ENCODE measurements at places on chromosomes 5 and 9.

- DNase-seq: no peak
Measured at GRCh38 chr5:53917826-53918225, 357.4 kb downstream of the NDUFS4 start.

GRCh38 chr5:133051542-133052316 is at the start of gene HSPA4:
Gene HSPA4 (plus strand): TSS chr5:133052013. CDS start chr5:133052251, 238 bp downstream.
- peak; percentile 91 for DNase-seq

- no peak for DNase-seq
Measured at GRCh38 chr9:105858006-105858690, 163.8 kb downstream of the TMEM38B start.

- no peak for DNase-seq
Measured at GRCh38 chr5:618450-618849, 6.3 kb downstream of the CEP72 start.

GRCh38 chr9:114388357-114388682 is 538 bp upstream of the AKNA start:
- DNase-seq: no peak

DNA sequence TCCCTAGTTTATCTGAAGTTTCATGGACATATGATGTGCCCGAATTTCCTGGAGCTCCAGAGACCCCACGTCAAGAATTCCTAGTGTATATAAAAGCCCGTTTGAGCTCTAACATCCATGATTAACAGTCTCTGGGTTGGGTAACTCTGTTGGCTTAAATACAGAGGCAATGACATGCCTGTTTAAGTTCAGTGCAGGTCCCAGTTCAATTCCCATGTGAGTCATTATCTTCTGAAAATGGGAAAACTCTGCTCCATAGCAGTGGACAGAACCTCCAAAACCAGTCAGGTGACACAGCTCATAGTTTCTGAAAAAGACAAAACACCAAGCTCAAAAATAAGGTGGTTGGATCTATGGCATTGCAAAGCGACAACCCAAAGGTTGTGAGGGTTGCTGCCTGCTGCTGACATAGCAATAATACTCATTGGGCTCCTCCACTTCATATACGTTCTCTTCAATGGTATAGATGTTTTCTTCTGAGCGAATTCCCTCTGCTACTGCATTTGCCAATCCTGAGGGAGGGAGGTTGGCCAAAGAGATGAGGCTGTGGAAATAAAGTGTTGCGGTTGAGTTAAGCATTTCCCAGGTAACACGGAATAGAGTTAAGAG is 22.0 kb downstream of the HAVCR2 start:
- DNase-seq: no peak

GRCh38 chr5:43006424-43007202 is 33.5 kb downstream of the ANXA2R start:
- no peak for DNase-seq

DNA sequence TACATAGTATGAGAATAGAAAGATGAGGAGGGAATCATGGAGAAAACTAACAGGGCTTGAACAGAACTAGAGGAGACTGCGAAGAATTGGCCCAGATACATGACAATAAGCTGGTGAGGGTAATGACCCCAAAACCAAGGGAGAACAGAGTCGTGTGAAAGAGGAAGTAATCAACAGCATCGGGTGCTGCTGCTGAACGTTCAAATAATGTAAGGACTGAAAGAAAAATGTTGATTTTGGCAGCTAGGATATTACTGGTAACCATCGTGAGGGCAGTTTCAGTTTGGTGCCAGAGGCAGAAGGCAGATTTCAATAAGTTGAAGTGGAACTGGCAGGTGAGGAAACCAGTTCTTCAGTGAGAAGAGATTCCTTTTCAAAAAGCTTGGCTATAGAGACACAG is 66.8 kb upstream of the SMC2 start:
- no peak for DNase-seq

DNA sequence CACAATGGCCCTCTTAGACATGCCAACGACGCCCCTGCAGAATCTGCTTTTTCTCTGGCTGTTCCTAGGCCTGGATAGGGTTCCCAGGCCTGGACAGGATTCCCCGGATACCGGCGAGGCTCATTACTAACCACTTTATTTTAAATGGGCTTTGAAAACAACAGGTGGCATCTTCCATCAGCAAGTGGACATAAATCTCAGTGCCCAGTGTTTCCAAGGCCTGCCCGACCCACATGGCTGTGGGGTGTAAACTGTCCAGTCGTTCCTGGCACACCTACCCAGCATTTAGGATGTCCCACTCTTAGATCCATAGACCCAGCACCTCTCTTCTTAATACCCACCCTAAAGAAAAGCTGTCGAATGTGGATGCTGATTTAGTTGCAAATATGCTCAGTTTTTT is 896 bp downstream of the CMBL start:
- DNase-seq: no peak

- no peak for DNase-seq
Measured at GRCh38 chr5:174750711-174751110, 26.3 kb downstream of the MSX2 start.

- no peak for DNase-seq
Measured at GRCh38 chr9:69916950-69917349, 96.3 kb downstream of the CFAP95 start.

DNA sequence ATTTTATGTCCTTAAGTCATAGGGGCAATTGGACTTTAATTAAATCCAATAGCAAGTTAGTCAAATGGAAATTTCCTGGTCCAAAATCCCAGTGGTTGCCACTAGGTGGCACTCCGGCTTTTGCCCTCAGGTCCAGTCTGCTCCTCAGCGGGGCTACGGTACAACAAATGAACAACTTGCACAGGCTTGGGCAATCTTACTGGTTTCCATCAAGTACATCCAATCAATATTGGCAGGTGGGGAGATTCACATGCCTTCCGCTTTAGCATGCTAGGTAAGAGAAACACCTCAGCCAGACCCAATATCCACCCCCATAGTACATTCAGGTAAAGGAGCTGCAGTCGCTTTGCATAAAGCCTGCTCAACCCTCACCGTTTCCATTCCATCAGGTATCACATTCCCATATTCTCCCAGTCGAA is 6.3 kb upstream of the MXD3 start:
- peak; percentile 64 for DNase-seq

DNA sequence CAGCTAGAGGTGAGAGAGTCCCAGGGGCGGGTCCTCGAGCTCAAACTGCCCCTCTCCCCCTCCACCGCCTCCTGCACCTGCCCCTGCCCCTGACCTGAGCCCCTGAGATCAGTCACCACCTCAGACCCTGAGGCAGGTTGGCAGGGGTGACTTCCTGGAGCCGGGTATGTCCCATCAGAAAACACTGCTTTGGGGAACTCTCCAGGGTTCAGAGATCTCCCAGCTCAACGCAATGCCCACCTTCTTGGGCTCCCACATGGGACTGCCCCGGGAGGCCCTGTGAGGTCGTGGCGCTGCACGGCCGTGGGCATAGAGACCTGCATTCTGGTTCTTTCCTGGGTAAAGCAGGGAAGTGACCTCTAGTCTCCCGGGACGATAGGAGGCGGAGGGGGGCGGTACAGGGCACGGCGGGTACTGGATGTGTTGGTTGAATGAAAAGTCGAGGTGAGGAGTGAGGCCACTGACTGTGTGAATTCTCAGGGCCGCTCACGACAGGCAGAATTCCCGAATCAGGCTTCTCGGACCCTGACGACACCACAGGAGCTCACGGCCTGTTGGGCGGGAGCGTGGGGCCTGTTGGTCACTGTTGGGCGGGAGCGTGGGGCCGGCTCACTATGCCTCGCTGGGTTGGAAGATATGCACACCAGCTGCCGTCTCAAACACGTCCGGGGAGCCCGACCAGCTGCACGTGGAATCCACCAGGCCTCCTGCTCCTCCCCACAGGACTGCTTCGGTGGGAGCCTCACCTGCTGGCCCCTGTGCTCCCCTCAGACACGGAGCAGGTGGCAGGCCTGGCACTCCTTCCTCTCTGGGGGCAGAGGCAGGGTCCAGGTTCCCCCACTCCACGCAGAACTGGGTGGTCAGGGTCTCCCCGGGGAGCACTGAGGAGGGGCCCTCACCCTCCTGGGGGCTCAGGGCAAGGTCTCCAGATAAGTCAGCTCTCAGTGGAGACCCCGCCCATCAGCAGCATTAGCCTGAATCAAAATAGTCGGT is 178.0 kb upstream of the PPP1R26 start:
- DNase-seq: no peak

GRCh38 chr5:131381777-131382176 is 117.9 kb downstream of the CDC42SE2 start:
- DNase-seq: no peak

GRCh38 chr5:140677947-140678346 is 4.6 kb upstream of the DND1 start:
- DNase-seq: no peak

GRCh38 chr5:91140657-91141056 is 242.5 kb downstream of the ARRDC3 start:
- no peak for DNase-seq

GRCh38 chr5:53642061-53642460 is 81.6 kb downstream of the NDUFS4 start:
- no peak for DNase-seq

DNA sequence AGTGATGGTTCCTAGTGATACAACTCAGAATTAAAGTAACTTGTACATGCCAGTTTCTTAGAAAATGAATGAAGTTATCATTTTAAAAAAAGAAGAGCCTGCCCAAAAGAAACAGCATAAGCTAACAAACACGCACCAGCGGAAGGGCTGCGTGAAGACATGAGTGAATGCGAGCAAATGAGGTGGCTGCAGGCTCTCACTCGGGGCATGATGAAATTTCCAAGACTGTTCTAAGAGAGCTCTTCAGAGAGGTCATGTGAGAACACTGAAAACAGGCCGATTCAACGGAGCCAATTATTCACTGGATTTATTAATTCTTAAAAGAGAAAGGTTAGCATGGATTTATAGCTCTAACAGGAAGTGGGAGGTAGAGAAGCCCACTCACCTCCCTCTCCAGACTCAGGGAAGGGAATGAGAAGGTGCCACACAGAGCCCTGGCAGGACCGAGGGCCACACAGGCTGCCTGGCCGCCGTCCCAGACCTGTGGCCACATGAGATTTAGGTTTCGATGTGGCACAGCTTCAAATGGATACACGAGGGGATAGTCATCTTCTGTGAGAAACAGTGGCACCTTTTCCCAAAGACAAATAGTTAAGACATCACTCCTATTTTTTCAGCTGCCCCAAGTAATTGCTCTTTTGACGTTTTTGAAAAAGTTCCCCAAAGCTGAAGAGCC is 55.5 kb downstream of the HABP4 start:
- no peak for DNase-seq

GRCh38 chr9:75927356-75927755 is 36.9 kb downstream of the PCSK5 start:
- DNase-seq: no peak

GRCh38 chr9:70494221-70494620 is 79.8 kb upstream of the KLF9 start:
- DNase-seq: no peak

- DNase-seq: no peak
Measured at GRCh38 chr9:112489039-112489546, 2.5 kb downstream of the KIAA1958 start.

DNA sequence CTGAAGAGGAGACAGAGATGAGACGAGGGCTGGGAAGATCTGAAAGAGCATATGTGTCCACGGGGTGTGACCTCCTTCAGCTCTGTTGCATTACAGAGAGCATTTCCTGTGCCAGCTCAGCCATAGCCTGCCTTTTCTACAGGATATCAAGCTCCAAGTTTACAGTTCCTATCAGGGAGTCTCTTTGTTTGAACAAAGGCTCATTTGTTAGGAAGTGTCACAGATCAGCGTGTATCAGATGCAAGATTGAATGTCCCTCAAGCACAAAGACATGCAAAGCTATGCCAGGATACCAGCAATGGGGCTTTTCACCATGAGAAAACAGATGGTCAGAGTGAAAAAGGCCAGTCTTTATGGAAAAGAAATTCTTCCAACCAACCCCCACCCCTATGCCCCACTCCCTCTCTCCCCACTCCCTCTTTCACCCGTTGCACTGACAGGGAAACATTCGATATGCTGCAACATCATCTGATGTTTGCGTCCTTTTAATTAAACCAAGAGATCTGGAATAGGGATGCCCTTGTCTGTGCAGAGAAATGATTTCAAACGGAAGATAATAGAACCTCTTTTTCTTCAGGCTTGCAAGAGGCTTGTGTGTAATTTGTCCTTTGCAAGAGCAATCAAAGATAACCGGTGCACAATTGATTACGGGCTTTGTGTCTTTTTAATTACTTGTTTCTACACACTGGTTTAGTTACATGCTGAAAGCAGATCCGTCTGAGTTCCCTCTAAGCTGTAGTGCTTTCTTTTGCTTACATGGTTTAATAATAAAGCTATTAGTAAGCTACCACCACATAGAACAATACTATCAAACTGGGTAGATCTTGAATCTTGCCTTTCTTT is 263.1 kb upstream of the RGMB start:
- DNase-seq: no peak

- no peak for DNase-seq
Measured at GRCh38 chr5:94623011-94623410, 4.5 kb downstream of the SLF1 start.

GRCh38 chr9:127159325-127159801 is 36.9 kb upstream of the ANGPTL2 start:
- DNase-seq: no peak

- no peak for DNase-seq
Measured at GRCh38 chr5:154218786-154219185, 28.3 kb downstream of the GALNT10 start.

DNA sequence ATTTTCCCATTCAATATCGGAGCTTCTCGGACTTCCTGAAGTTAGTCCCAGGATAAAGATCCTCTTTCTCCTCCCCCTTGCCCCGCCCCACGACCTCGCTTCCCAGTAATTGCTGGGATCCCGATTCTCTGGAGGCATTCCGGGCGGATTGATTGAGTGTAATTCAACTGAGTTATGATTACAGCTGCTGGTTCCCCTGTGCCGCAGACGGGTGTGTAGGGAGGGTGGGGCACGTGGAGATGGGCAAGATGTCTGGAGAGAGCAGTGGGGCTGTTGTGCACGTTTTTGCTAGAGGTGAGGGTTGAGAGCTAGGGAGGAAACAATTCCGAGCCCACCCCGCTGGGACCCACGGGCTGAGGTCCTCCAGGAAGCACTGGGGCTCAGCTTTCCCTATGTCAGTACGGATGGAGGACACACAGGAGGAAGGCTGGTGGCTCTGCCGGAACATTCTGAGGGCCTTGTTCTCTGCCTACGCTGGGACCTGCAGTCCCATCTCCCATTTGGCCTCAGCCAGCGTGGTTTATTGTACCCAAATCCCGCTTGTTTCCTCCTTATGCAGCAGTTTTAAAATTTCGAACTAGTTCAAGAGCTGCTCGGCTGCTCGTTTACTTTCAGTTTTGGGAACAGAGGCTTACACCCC is 2.4 kb upstream of the DMRT2 start:
- no peak for DNase-seq

Measured in stimulated activated CD4-positive, alpha-beta T cell treated with anti-CD3 and anti-CD28 coated beads, TNF-alpha, amount 100 ng/mL, for 4 hours (primary cell).